ENCODE measurements at places on chromosomes 16 and 17.

DNA sequence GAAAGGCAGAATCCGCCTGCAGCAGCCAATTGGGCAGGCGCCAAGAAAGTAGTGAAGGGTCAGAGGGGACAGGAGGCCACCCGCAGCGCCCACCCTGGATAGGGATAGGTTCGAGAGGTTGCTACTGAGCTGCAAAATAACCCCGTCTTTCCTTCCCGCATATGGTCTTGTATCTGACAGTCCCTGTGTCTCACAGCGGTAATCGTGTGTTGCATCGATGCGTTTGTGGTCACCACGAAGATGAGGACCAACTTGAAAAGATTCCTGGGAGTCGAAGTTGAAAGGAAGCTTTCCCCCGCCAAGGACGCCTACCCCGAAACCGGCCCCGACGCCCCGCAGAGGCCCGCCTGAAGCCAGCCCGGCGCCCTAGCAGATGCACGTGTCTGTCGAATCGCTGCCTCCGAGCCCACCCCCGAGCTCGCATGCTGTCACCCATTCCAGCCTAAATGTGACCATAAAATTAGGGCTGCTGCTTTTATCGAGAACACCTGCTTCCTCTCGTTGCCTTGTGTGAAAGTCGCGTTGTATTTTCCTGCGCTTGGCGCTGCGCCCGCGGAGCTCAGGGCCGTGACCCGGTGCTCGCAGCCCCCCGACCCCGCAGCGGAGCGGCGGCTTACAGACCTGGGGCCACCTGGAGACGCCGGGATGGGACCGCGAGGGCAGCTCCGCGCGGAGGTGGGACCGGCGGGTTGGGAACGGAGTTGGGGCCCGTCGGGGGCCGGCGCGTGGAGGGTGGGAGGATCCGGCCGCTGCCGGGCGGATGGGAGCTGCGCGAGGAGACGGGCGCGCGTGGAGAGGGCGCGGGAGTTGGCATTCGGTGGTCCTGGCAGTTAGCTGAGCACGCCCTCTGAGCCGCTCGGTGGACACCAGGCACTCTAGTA, at the start of gene CMTM2:
Gene CMTM2, plus strand, starts transcription at position 813 of the 881 bp plus-strand sequence. CDS start 145 bp downstream, outside the sequence.
- DNase-seq = no peak

GRCh38 chr16:57185446-57185944, 344 bp downstream of the PSME3IP1 start:
- peak; percentile 34 for DNase-seq

DNA sequence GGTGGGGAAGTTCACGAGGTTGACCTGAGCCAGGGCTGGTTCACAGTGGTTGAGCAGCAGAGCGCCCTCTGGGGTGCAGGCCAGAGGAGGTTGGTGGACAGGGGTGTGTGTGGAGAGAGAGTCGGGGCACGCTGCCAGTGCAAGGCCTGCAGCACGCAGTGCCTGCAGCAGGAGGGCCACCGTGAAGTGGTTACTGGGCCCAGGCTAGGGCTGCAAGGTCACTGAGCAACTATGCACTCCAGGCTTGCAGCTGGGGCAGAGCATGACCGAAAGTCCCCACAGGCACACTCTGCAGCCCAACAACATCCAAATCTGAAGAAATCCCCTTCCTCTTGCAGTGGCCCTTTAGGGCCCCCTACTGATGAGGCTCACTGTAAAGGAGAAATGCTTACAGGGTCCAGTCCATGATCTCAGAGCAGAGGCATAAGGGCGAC, 89.1 kb upstream of the NOL11 start:
- DNase-seq = no peak

DNA sequence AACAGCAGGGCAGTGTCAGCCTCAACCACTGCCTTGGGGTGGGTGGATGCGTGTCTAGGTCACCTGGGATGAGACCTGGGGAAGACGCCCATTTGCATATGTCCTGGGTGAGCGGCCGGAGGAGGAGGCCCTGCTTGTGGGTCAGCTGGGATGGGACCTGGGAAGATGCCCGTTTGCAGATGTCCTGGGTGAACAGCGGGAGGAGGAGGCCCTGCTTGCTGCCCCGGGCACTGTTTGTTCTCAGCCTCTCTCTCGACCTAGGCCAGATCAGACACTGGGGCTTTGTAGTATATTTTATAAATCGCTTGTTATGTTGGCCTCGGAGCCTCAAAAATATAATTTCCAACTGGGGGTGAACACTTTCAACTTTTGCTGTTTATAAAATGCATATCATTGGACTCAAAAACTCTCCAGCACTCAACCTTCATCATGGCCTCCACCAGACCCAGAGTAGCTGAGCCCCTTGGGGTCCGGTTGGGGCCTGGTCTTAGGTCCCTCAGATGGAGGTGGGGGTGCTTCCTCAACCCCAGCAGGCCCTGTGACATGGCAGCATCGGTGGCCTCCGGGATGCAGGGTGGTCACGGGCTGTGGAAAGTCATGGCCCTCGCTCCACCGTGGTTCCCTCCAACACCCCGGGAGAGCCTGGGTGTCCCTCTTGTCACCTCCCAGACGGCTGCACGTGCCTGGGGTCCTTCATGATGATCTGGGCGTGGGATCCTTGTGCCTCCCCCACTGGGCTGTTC, 17.3 kb downstream of the DBNDD1 start:
- no peak for DNase-seq

DNA sequence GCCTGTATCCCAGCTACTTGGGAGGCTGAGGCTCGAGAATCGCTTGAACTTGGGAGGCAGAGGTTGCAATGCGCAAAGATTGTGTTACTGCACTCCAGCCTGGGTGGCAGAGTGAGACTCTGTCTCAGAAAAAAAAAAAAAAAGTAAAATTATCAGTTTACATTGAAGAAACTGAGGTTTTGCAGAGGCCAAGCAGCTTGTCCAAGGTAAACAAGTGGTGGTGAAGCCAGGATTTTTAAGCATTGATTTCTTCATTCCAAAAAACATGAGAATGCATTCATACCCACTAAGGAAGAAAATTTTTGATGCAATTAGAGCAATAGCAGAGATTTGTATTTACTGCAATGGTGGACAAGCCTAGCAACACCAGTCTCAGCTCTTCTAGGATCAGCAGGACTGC, 52.7 kb downstream of the CENPV start:
- no peak for DNase-seq

Data from mucosa of gallbladder (tissue), 1 donor.